ENCODE measurements at places on chromosomes 2 and 18. TPM values are rescaled to one million over a fixed set of nuclear protein-coding genes. Genes with fewer than 3 reads are reported as not detected.

DNA sequence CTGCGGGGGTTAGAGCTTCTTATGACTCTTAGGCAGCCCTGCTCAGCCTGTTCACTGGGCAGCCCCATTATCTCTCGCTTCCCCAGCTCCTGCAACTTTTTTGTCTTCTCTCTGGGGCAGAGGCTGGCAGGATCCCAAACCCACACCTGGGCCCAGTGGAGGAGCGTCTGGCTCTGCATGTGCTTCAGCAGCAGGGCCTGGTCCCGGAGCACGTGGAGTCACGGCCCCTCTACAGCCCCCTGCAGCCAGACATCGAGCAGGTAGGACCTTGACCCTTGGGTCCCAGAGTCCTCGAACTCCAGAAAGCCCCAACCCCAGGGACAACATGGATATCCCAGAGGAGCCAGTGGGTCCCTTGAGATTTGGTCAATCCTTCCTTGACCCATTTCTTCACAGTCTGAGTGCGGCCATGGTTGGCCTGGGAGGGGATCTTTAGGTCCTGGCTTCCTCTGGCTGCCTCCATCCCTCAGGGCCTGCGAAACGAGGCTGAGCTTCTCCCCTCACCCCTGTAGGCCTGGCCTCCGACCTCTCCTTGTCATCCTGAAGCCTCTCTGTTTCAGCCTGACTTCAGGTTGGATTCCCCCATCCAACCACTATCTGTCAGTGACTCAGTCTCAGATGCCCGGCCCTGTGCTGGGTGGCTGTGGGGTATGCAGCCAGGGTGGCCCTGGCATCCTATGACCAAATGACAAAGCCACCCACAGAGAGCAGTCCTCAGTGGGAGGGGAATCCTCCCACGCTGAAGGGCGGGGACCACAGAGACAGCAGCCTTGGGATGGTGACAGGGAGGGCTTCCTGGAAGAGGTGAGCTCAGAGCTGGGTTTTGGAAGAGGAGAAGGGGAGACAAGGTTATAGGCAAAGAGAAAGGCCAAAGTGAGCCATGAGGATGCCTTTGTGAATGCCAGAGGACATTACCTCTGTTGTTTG is 214.2 kb downstream of the DYSF start:
- no peak for DNase-seq

GRCh38 chr2:230843132-230843531 is 21.6 kb upstream of the ITM2C start:
- DNase-seq = no peak

DNA sequence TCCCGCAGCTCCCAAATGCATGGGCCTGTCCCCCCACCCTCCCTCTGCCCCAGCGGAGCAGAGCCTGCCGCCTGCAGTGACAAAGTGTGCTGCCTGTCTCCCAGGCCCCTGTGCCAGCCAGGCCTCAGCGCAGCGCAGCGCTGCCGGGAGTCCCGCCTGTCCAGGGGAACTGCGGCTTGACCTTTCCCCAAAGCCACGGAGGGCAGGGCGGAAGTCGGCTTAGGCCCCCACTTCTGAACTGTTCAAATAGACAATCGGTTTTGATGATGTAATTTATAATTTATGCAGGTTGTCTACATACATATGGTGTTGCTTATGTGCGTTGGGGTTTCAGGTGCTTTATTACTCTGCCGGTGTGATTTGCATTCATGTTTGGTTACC is 7.1 kb downstream of the GBX2 start:
- no peak for DNase-seq

- no peak for DNase-seq
These were observed 218.8 kb downstream of the AGPS start for GRCh38 chr2:177611310-177611886.

- DNase-seq = no peak
These were observed 120.2 kb downstream of the INHBB start for GRCh38 chr2:120465989-120466703.

DNA sequence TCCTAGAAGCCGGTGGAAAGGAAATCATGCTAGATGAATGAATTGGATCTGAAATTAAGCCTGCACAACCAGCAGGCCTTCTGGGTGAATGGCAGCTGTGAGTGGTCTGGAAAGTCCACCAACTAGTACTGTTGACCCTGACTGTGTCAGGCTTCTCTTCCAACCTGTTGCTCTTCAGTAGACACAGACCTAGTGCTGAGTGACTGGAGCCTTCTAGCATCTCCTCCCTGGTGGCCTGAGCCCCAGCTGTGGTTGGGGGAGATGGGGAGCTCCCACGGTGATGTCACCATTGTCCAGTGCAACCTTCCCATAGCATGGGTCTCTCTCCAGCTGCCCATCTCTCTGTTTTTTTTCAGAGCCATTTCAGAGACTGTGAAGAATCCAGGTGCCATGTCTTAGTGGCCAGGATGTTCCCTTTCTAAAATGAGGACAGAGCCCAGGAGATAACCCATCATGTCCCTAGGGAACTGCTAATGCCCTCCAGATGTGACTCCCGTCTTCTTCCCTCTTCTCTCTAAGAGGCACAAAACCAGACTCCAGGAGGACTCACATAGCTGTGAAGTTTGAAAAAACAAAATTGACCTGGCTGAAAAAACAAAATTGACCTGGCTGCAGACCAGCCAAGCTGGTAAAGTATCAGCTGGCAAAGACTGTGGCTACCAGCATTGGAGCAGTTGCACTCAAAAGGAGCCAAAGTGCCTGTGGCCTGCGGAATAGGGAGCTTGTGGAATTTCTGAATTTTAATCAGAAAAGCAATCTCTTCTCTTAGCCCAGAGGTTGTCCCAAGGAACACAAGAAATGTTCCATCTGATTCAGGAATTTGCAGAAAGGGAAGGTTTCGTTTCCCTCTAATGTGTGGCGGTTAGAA is 67.4 kb upstream of the RPL31 start:
- DNase-seq = no peak

DNA sequence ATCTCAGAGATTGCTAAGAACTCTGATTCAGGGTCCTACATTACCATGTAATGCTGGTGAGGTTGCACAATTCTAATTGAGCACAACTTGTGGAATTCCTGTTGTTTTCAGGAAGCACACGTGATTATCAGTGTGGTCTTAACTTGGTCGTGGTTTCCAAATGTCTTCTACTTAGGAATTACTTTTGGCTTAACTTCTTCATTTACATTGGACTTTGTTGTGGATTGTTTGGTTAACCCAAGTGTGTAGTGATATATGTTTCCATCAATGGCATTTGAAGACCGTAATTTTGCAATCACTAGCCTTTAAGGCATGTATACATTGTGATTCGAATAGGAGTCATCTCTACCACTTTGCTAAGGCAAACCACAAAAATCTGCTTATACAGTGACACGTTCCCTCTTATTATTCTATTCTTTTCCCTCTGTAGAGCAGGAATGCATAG is 373.3 kb downstream of the IRS1 start:
- DNase-seq = no peak

DNA sequence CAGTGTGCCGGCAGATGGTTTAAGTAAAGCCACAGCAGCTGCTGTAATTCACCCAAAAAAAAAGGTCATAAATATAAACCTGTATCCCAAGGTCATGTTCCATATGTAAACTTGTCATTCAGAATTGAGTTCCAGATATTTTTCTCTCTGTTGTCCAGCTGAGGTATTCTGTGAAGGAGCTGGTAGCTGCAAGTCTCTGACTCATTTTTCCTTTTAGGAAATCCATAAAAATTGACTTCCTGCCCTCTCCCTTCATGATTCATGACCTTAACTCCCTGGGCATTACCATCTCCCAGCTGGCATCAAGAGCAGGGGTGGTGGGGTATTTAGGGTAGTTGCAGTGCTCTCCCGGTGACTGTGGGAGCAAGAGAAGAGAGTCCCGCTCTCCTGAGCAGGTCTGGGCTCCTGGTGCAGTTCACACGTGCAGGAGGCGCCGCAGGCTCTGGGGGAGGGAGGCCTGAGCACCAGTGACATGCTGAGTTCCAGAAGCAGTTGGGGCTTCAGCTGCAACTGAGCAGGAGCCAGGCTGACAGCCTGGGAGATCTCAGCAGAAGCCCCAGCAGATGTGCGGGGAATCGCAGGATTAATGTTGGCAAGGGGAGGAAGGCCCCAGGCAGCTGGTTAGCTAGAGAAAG is 192.6 kb downstream of the MGAT5 start:
- no peak for DNase-seq

DNA sequence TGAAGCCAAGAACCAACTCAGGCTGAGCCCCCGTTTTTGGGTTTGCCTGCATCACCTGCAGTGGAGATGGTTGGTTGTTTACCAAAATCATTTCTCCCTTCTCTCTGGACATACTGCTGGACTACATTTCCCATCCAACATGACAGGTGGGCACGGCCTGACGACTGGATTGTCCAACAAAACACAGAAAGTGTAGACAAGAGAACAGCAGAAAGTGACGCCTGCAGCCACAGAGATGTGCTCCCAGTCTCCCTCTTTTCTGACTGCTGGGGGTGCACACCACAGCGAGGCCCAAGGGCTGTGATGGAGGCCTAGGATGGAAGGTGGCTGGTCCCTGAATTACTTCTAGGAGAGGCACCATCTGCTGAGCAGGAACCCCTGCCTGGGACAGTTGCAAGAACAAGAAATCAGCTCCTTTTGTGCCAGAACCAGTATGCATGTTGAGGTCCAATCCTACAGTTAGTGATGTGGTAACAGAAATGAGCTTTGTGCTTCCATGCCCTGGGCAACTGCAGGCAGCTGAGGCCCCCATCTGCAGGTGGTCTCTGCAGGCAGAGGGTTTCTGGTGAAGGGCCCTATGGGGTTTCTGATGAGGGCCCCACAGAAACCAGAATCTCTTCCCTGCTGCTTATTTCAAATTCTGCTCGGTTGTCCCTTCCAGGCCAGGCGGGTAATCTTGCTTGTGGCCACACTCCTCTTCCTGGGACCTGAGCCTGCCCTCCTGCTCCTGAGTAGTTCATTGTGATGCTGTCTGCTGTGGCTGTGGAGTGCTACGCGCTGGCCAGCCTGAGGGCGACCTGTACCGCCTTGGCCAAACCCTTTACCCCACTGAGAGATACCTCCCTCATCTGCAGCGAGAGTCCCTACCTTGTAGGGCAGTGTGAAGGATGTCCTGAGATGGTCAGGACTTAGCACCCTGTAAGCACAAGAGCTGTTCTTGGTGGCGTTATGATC is 168.3 kb downstream of the ASB1 start:
- DNase-seq = no peak

- no peak for DNase-seq
These were observed 366.8 kb downstream of the TGIF1 start for GRCh38 chr18:3816610-3817363.

- no peak for DNase-seq
These were observed 83.0 kb upstream of the MBOAT2 start for GRCh38 chr2:9086465-9086864.

Gene DOK6
- 2.4 TPM for total RNA-seq

DNA sequence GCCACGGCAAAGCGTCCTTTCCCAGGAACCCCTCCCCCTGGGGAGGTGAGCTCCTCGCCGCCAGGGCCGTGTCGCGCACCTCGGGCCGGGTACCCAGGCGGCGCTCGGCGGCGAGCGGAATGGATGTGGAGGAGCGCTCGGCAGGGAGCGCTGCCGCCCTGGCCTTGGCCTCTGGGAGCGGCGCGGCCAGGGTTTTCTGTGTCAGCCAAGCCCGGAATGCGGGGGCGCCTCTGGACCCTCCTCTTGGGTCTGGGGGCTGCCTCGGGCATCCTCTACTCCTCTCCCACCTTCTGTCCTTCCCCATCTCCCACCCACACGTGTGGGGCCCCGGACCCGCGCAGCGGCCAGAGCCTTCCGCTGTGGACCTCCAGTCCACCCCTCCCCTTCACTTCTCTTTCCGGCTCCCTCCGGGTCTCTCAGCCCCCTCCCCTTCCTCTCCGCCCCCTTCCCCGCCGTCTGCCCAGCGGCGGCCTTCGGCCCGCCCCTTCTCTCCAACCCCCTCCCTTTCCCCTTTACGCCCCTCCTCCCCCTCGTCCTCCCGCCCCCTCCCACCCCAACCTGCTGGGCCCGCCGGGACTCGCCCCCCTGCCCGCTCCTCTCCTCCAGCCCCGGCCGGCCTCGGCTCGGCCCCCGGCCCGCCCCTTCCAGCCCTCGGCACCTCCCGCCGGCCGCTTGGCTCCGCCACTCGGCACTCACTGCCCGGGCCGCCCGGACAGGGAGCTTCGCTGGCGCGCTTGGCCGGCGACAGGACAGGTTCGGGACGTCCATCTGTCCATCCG is at the start of gene MERTK:
TSS of gene MERTK (plus strand) at position 684 of the 779 bp plus-strand sequence. CDS start 129 bp downstream, outside the sequence.
- peak; percentile 91 for DNase-seq

DNA sequence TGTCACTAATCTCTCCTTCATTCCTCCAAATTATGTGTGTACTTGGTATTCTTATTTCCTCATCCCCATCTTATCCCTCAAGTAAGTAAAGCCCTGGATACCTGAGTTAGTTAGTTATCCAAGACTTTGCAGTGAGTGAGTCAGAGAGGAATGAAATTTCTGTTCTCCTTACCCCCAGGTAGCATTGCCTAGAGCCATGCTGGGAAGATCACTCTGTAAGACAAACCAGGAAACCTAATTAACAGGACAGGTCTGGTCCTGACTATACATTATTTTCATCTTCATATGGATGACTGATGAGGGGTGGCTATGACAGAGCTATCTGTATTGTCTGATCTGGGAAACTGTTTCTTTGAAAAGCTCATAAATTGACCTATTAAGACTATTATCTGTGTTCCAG is 55.0 kb upstream of the ITGA6 start:
- no peak for DNase-seq

- peak; percentile 44 for DNase-seq
These were observed 64.9 kb downstream of the LPIN2 start for GRCh38 chr18:2948038-2948437.

Gene CYBRD1
- total RNA-seq = 45.6 TPM

DNA sequence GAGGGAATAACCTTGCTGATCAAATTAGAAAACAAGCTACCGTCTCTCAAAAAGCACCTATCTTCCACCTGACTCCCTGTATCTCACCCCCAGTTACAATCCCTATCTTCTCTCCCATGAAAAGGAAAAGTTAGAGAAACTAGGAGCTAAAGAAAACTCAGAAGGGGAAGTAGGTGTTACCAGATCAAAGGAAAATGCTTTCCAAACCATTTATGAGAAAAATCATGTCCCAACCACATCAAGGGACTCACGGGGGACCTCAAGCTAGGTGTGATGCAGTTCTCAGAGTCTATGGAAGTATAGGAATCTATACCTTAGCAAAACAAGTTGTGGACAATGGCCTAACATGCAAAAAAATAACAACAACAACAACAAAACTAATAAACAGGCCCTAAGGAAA is 135.5 kb upstream of the RMP24 start:
- no peak for DNase-seq

DNA sequence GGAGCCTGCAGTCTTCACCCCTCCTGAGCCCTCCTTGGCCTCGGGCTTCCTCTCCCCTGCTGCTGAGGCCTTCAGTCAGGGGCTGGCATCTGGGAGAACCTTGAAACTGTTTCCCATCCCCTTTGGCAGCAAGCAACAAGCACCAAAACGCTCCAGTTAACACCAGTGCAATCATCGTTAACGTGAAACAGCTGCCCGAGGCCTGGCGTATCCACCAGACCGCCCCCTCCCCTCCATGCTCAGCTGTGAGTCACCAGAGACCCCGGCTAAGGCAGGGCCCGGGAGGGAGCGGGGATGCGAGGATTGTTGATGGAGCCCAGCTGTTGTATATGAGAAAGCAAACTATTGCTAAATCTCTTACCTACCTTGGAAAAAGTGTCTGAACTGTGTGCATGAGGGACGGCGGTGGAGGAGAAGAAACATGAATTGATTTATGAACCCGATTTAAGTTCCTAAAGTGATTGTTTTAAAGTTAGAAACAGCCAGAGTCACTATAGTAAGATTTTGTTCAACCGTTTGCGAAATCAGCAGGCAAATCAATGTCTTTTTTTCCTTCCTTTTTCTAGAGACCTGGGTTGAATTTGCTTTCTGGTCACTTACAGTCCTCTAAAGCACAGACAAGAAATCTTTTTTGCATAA is 5.2 kb downstream of the ZFP36L2 start:
- DNase-seq = peak; percentile 15

Gene OSBPL6
- total RNA-seq = 3.7 TPM
